NCI-H2029 (cell line): ENCODE measurements at places on chromosomes 7 and 10.

DNA sequence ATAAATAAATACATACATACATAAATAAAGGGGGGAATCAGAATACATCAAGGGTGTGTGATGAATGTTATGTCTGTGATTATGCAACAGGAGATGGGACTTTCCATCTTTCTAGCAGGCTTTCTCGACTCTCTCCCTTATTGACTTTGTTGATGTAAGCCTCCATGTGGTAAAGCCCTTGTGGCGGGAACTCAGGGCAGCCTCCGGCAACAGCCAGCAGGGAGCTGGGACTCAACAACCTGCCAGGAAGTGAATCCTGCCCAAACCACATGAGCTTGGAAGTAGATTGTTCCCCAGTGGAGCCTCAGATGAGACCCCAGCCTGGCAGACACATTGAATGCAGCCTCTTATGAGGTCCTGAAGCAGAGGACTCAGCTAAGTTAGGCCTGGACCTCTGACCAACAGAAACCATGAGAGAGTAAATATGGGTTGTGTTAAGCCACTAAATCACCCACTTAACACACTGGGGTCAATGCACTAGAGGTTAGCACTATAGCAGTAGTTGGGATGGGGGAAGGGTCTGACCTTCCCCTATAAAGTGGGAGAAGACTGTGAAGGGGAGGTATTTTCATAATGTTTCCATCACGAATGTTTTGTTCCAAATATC lies 104.0 kb downstream of the JCAD start:
- no peak for DNase-seq

- no peak for DNase-seq
Measured at GRCh38 chr10:32210306-32211045, 136.5 kb downstream of the EPC1 start.

GRCh38 chr10:21257191-21257590 lies 268.3 kb downstream of the SKIDA1 start:
- DNase-seq: no peak

GRCh38 chr7:106604303-106604924 lies 56.5 kb downstream of the CCDC71L start:
- no peak for DNase-seq

GRCh38 chr7:118762451-118762850 lies 537.9 kb downstream of the ANKRD7 start:
- DNase-seq: no peak

DNA sequence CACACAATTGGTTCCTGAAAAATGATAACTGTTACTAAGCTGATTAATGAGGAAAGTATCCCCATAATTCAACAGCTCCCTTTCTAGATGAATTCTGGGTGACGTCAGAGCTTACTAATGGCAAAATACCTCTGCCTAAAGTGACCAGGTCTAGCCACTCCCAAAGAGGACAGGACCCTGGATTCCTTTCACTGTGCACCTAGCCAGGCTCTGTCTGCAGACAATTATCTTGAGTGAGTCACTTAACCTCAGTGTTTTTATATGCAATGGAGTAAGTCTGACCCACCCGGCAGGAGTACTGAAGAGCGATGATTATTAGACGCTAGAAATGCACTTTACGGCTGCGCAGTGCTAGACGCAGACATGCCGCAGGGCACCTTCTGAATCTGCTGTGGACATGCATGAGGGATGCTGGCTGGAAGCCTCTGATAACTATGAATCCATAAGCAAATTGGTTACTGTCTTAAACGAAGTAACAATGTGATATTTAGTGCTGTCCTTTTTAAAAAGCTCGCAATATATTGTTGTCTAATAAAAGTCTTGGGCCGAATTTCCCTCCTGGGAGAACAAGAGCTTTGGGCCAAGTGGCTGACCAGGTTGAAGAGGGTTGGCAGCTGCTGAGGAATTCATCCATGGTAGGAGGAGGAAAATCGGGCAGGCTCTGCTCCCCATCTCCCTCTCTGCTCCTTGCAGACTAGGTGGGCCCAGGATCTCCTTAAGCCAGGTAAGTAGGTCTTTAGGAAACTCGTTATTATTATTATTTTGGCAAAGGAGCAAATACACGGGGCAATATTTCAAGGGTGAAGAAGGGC lies 4.6 kb upstream of the INPP5A start:
- DNase-seq: no peak

GRCh38 chr7:116210345-116211005 lies at the start of gene TES:
TSS of gene TES (plus strand) at chr7:116210539. CDS start at chr7:116210708, 169 bp downstream.
- DNase-seq: peak; percentile 32

DNA sequence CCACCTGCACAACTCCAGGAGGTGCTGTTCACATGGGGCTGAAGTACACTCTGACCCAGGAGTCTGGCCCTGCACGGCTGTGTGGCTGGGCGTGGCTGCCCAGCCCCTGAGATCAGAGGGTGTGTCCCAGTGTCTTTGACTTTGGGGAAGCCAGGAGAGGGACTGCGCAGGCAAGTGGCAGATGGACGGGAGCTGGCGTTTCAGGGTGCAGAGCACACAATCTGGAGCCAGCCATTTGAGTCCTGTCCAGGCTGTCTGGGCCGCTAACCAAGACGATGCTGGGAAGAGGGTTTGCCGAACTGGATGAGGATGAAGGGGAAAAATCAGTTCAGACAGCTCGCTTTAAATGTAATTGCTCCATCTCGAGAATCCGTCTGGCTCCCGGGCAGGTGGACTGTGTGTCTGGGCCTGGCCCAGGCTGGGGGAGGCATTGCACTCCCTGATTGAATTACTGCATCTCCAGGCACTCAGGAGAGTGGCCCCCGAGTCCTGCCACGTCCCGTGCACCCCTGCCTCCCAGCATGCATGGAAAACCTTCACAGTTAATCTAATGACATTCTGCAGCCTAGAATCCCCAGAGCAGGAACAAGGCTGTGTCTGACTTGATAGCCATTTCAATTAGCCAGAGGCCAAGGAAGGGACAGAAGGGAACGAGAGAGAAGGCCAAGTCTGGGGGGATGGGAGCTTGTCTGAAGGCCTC lies 120.8 kb upstream of the NANOS1 start:
- DNase-seq: no peak

DNA sequence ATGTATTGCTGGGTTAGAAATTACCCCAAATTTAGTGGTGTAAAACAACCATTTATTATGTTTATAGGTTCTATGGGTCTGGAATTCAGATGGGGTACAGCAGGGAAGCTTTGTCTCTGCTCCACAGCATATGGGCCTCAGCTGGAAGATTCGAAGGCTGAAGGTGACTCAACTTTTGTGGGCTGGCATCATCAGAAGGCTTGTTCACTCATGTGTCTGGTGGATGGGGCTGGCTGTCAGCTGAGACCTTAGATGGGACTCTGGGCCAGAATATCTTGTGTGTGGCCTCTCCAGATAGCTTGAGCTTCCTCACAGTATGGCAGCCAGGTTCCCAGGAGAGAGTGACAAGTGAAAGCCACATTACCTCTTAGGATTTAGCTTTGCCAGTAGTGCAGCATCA lies 45.9 kb downstream of the ZNF503 start:
- no peak for DNase-seq

DNA sequence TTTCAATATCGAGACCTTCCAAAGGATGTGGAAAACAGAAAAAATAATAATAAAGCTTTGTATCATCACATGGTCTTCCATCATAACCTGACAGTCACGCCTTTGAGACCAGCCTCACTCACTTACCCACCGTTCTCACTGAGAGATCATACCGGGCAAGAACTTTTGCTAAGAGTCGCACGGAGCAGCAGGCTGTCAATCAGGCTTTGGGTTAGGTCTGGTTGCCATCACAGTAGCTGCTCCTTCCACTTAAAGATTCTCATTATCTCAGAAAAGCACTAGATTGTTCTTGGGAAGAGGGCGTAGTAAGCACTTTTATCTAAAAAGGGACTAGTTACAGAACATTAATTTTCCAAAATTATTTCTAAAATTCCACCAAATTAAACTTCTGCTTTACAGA lies 2.0 kb downstream of the RELN start:
- no peak for DNase-seq

GRCh38 chr7:114956702-114957101 lies 34.8 kb downstream of the MDFIC start:
- DNase-seq: no peak

GRCh38 chr7:130144312-130145171 lies 60.7 kb downstream of the TMEM209 start:
- no peak for DNase-seq

- no peak for DNase-seq
Measured at GRCh38 chr7:76997381-76998284, 34.5 kb downstream of the SPDYE17 start.

DNA sequence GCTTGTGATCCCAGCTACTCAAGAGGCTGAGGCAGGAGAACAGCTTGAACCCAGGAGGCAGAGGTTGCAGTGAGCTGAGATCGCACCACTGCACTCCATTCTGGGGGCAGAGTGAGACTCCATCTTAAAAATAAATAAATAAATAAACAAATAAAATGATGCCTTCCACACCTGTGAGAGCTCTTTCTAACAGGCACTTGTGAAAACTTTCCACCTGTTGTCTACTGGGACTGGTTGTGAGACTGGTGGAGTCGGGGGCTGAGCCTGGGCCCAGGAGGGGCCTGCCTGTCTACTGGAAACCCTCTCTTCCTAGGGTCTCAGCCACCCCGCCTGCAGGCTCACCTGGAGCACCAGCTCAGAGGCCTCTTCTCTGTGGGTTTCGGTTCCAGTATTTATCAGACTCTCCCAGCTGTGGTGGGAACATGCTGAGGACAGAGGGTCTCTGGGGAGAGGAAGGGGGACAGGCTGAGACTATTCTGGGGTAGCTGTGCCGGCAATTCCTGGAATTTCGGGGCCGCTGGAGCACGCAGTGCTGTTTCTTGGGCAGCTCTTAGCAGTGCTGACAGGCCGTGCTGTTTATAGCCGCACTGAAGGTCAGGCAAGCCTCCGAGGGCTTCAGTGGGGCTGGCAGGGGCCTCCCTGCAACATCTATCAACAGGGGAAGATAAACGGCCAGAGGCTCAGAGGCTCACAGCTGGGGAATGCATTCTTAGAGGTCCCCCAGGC lies 3.8 kb downstream of the LDB3 start:
- no peak for DNase-seq

DNA sequence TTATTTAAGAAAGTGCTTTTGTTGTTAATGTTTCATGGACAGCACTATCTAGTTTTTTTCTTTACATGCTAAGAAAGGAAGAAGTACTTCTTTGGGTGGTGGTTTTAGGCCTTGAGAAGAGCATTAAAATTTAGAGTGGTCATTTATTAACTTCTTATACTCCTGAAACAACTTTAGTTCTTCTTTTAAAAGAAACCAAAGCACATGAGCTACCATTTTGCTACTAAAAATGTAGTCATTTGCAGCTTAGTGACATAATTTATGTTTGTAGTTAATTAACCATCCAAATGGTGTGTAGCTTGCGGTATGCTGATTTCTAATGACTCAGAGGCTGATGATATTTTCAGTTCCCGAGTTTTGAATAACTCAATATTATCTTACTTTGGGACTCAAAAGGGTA lies 207.5 kb downstream of the BBS9 start:
- DNase-seq: no peak

- DNase-seq: no peak
Measured at GRCh38 chr10:90274721-90275468, 573.5 kb downstream of the KIF20B start.

DNA sequence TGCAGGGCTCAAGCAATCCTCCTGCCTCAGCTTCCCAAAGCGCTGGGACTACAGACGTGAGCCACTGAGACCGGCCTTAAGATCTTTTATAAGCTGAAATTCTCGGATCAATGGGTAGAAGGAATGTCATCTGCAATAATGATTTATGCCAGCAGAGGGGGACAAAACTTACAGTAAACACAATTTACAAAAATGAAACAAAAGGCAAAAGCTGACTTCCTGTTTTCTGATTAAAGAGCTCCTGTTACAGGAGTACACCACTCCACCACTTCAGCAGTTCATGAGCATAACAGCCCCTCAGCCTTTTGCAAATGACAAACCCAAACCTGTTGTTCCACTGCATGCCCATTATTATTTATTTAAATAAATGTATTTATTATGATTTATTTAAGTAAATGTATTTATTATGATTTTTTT lies 88.5 kb upstream of the ATP6V0A4 start:
- DNase-seq: peak; percentile 90

DNA sequence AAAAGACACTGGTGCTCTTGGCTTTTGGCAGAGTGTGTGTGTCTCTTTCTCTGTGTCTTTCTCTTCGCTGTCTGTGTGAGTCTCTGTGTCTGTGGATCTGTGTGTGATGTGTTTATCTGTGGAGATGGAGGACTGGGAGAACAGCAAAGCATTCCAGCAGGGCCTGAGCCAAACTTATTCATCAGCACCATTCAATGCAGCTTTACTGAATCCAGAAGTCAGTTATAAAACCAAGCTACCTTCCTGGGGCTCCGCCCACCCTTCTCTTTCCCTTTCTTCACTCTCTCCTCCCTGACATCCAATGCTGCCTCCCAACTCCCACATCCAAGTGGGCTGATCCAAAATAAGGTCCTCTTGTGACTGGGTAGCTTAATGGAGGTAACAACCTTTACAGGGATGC lies 3.9 kb downstream of the SGMS1 start:
- no peak for DNase-seq

DNA sequence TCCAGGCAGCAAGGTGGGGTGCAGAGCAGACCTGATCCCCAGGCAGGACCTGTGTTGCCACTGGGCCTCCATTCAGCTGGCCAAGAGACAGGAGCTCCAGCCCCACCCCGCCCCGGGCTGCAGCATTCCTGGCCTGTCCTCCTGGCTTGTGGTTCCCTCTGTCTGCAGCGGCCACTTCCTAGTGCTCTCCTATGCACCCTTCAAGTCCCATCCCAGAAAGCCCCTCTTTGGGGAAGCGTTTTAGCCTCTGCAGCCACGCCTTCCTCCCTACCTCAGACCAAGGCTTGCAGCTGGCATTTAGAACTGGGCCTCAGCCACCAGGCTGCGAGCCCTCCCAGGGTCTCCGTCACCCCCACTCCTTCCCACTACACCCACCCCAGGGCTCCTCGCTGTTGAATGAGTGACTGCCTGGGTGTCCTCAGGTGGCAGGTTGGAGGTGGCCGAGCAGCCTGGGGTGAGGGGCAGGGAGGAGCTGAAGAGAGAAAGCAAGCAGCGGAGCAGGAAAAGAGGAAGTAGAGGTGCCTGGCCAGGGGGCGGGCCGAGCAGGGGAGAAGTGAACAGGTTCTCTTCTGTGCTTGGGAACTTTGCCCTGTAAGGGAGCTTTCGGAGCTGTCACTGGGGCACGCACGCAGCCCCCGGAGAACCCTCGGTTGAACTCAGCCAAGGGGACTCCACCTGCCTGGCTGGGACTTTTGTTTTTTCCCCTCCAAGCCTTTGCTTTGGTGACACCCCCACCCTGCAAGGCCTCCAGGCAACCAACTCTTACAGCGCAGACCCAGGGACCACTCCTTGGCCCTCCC lies 109.1 kb upstream of the TNRC18 start:
- no peak for DNase-seq

- no peak for DNase-seq
Measured at GRCh38 chr7:135789956-135790355, 41.3 kb upstream of the FAM180A start.
